Thyroid gland (tissue), 4 donors: ENCODE measurements at places on chromosomes 1 and 21. TPM values are rescaled to one million over a fixed set of nuclear protein-coding genes. Genes with fewer than 3 reads are reported as not detected.
A peak's percentile ranks its signal among the peaks of the same experiment; 100 is the strongest.

DNA sequence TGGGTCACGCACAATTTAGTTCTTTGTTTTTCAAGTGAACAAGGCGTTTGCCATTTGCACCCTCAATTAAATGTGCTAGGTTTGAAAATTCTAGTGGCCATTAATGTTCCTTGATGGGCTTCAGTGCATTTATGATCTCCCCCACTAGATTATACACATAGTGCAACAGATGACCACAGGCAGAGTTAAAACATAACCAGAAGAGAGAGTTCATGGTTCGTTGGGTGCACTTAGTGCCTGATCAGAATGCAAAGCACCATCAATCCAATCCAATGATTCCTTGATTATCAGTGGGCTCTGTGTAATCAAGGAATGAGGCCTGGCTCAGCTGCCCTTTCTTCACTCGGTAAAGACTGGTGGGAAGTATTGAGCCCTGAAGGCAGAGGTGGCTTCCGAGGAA lies 334.5 kb downstream of the PRDM2 start:
- H3K4me3 ChIP-seq, result no peak overlapping the region
- no peaks in the 10 kb centered on the region for H3K27me3 ChIP-seq
- H3K4me1 ChIP-seq, result no peaks in the 10 kb centered on the region
- no peak overlapping the region for H3K27ac ChIP-seq
- DNase-seq, result no peak

Gene LEFTY2
- total RNA-seq, result not detected

DNA sequence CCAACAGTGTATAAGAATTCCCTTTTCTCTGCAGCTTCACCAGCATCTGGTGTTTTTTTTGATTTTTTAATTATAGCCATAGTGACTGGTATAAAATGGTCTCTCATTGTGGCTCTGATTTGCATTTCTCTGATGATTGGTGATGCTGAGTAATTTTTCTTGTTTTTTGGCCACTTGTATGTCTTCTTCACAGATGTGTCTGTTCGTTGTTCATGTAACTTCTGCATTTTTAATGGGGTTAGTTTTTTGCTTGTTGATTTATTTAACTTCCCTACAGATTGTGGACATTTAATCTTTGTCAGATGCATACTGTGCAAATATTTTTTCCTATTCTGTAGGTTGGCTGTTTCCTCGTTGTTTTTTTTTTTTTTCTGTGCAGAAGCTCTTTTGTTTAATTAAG lies 20.5 kb upstream of the OR2L5 start:
- no peak for DNase-seq
- no peak overlapping the region for H3K4me3 ChIP-seq
- H3K27ac ChIP-seq, result no peak overlapping the region

DNA sequence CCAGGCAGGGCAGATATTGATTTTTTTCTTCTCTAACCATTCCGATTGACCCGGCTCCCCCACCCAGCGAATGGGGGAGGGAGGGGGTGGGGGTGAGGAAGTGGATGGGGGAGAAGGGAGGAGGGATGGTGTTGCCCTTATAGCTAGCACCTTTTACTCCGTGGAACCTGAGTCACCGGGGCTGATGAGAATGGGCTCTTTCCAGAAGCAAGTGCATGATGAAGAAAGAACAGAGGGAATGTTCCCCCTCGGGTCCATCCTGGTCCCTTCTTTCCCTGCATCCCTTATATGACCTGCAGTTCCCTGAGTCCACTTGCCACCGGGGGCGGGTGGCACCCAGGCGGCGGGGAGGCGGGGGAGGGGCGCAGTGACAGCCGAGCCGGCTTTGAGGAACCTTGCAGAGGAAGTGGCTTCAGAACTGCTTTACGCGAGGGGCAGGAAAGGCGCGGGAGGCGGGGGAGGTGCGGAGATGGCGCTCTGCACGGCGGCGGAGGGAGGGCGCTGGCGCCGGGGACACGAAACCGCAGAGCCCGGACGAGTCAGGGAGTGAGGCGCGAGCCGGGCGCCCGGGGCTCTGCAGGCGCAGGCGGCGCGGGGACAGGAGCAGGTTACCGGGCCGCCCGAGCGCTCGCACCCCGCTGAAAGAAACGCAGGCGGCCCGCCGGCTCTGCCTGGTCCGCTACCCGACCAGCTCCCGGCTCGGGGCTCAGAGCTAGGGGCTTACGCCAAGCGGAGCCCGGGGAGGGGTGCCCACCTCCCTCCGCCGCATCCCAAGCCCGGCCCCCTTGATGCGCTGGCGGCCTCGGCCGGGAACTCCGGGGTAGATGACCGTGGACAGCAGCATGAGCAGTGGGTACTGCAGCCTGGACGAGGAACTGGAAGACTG lies 49.7 kb downstream of the RASSF5 start:
- no peaks in the 10 kb centered on the region for H3K27me3 ChIP-seq
- peaks cover 60% of the 10 kb centered on the region for H3K4me1 ChIP-seq
- DNase-seq, result peak; percentile 79
- peak overlapping the region; percentile 59 for H3K4me3 ChIP-seq
- no peaks in the 10 kb centered on the region for H3K36me3 ChIP-seq

GRCh38 chr1:44512313-44512885 lies 107.3 kb downstream of the RNF220 start:
- H3K4me3 ChIP-seq, result no peak overlapping the region
- DNase-seq, result no peak
- H3K27me3 ChIP-seq, result no peaks in the 10 kb centered on the region
- no peaks in the 10 kb centered on the region for H3K4me1 ChIP-seq
- no peaks in the 10 kb centered on the region for H3K36me3 ChIP-seq
- no peak overlapping the region for H3K27ac ChIP-seq

Gene NR0B2
- not detected for total RNA-seq
